ENCODE measurements at places on chromosomes 2 and 18.

DNA sequence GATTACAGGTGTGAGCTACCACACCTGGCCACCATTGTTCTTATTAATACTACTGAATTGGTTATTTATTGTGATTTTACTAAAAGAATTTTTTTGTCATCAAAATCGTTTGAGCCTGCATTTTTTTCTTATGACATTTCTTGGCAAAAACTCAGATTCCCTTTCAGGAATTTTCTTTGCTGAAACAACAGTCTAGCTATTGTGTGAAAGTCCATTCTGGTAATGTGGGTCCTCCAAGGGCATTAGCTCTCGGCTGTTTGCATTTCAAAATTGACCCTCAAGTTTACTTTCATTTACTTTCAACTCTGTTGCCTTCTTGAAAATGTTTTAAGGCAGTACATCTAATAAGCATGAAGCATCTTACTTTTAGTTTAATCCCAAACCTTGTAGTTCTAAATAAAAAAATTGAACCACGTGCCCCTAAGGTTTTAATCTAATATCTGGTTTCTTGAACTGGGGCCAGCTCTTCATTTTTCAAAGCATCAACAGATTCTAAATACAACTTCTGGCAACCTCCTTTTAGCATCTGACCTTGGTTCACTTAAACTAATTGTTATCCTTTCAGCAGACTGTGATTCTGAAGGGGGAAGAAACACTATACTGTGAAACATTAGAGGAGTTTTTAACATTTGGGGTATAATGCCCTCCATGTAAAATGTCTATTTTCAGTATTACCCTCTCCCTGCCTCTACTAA lies 325.2 kb upstream of the RAB12 start:
- no peak for DNase-seq

- no peak for DNase-seq
Measured at GRCh38 chr2:205524656-205525055, 157.6 kb upstream of the NRP2 start.

GRCh38 chr2:130884013-130884412 lies 47.3 kb downstream of the ARHGEF4 start:
- no peak for DNase-seq

DNA sequence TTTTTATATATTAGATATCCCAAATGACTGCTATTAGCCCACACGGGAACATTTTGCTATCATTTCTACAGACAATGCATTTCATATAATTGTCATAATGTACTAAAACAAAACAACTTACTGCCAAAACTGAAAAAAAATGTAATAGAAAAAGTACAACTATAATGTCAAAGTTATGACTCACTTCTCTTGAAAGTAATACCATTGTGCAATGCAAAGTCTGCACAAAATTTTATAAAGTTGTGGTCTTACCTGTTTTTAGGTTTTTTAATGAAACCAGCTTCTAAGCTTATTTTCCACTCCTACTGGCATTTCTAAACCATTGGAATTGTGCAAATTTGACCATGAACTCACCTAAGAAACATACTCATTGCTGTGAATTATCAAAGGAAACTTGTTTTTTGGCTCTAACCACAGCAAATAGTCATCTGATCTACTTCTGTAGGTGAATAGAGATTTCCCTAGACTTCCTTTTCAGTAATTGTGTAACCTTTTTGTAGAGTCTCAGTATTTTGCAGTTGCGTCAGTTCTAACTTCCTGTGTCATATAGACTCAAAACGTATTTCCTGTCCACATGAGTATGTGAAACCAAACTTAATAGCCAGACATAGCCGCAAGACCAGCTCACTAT lies 31.9 kb upstream of the TFPI start:
- DNase-seq = no peak

GRCh38 chr2:177796011-177796410 lies 276.6 kb downstream of the PDE11A start:
- DNase-seq = no peak

DNA sequence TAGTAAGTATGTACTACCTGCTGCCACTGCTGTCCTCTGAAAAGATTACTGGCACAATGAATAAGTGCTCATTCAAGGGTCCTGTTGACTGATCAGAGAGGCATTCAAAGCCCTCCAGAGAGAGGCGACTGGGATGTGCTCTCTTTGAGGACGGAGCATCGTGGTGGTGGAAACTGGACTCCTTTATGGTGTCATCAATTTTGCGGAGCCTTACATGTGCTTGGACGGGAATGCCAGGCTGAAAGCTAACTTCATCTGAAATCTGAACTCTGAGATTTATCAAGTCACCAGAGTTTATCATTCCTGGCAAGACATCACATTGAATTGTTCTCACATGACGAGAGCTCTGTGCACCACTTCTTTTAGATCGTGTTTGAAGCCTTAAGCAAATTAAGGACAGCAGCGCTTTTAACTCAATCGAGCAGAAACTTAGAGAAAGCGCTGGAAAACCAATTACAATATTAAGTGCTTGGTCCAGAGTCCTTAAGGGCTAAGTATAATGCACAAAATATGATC lies 138.3 kb downstream of the NCK2 start:
- DNase-seq = no peak

DNA sequence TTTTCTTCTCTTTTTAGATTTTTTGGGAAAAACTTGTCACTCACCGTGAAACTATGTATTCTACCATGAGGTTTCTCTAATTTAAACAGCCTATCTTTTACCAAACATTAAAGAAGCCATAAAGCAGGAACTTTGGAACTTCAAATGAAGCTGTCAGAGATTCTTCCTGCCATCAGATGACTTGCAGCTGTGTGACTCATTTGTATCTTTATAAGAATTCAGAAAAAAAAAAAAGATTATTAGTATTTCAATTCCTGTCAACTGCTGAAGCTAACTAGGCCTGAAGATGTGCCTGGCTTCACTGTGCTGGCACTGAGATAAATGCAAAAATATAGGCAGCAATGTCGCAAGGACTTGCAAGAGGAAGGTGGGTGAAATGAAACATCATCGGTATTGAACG lies 1399.1 kb upstream of the PIK3C3 start:
- no peak for DNase-seq

DNA sequence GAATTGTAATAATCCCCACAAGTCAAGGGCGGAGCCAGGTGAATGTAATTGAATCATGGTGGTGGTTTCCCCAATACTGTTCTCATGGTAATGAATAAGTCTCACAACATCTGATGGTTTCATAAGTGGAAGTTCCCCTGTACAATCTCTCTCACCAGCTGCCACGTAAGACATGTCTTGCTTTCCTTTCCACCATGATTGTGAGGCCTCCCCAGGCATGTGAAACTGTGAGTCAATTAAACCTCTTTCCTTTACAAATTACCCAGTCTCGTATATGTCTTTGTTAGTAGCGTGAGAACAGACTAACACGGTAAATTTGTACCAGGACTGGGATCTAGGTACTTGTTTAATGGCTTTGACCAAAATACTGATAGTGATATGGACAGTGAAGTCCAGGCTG lies 744.3 kb upstream of the REG3G start:
- DNase-seq = no peak

DNA sequence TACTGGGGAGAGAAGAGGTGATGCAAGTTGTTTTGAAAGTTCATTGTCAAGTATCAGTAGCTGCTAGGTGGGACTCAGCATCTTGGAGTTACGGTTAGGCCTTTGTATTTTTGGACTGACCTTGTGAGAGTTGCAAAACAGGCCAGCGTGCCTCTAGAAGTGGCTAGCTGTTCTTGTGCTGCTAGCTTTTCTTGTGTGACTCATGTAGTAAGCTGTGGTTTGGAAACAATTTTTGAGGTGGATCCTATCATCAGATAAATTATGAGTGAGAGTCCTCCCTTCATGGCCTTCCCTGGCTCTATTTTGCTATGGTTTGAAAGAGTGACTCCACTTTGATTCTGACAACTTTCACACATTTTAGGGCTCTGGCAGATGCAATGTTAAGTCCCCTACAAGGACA lies 409.2 kb upstream of the HS6ST1 start:
- no peak for DNase-seq

- no peak for DNase-seq
Measured at GRCh38 chr2:217440000-217440399, 562.8 kb downstream of the TNS1 start.

DNA sequence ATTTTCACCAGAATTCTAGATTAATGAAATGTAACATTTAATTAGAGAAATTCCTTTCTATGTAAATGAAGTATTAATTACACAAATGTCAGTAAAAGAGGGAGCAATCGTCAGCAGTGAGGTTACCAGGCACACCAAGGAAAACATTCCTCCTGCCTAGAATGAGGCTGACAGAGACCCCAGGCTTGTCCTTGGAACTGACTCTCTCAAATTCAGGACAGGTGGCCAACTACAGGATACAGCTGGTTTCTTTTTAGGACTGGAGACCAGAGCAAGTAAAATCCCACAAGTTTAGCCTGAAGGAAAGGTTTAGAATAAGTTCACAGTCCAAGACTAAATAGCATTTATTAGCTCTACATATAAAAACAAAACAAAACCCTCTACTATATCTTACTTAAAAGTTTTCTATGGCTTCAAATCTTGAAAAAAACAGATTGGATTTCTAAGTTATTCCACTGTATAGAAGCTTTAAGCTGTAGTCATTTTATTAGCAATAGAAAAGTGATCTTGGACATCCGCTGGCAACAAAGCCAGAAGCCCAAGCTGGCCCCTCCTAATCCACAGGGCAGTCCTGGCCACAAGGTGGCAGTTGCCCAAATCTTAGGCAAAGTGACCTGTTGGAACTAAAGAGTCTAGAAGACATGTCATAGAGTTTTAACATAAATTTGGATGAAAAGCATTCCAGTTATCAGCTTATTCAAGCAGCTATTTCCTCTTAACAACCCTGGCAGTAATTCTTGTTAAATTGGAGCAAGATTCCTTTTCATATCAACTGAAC lies 81.0 kb downstream of the SP3 start:
- peak; percentile 7 for DNase-seq

DNA sequence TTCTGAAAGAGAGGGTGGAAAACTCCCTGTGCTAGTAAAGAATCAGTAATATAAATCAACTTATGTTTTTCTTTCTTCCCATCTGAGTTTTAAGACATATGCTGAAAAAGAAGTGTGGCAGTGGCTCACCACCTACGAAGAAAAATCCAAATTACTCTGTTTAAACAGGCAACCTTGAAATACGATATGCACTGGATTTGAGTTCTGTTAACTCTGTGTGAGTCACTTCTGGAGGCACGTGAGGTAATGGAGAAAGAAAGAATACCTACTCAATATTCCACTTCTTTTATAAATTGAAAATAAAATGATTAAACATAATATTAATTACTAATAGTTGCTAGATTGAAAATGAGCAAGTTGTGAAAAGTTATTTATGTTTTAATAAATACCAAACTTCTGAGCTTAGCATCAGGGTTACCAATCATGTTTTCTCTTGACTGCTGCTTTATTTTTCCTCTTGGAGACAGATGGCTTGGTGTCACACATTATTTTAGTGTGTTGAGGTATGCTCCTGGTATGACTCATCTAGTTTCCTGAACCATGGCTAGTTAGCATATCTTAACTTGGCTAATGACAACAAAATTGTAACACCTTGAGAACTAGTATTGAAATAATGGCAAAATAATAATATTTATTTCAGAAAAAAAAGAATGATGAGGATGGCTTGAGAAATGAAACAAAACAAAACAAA lies 1705.5 kb upstream of the PIK3C3 start:
- no peak for DNase-seq

DNA sequence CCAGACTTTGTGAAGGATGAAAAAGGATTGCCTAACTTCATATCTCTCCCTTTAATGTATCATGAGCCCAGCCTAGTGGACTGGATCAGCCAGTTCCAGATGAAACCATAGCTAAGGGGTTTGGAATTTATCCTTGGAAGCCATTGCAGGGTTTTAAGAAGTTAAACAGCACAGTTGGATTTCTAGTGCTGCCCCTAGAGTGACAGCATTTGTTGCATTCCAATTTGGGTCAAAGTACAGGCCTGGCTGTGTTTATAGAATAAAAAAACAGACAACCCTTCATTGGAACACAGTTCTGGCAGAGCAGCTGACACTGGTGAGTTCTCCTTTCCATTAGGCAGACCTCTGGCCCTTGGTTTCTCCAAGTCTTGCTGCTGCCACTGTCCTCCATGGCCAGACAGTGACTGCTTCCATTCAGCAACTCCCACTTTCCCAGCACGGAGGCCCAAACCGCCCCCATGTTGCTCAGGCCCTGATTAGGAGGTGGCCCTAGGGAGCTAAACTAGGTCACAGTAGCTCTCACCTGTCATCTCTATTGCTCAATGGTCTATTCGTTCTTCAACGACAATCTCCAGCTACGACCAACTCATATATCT lies 8.0 kb downstream of the GPR39 start:
- DNase-seq = no peak

DNA sequence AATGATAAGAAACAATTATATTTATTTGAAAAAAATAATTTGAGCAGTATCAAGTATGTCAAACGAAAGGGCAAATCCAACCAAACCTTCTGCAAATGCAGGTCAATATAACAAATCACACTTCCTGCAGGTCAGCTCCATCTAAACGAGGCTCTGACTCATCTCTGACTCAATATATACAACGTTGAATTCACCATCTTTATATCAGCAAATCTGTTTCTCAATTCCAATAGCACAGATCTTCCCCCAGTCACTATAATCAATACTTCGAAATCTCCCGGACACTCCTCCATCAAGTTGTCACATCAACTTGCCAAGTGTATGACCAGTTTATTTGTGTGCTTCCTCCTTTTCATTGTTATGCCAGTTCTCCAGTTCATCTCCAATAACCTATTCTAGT lies 388.9 kb downstream of the ZEB2 start:
- DNase-seq = no peak

GRCh38 chr2:240996834-240997140 lies 1.6 kb upstream of the SNED1 start:
- no peak for DNase-seq

DNA sequence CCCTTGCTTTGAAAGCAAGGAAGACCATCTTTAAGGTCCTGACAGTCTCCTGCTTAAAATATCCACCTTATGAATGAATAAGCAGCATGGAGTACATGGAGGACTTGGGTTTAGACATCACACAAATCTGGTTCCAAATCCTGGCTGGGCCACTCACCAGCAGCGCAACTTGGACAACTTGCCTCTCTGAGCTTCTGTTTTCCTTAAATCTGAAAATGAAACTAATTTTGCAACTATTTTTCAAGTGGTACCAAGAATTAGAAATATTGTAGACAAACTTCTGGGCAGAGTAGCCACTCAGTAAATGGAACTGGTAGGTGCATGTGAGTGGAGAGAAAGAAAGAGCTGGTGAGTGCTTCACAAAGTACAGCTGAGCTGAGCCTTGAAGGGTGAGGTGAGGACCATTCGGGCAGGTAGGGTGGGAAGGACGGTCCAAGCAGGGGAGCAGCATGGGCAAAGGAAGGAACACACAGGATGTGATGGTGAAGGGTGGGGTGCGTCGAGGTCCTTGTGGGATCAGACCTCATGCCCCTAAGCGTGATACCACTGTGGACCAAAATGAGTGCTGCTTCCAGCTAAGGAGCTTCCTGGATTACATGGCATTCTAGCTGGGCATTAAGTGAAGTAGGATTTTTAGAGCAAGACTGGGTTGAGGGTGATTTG lies 14.4 kb upstream of the TET3 start:
- DNase-seq = no peak

DNA sequence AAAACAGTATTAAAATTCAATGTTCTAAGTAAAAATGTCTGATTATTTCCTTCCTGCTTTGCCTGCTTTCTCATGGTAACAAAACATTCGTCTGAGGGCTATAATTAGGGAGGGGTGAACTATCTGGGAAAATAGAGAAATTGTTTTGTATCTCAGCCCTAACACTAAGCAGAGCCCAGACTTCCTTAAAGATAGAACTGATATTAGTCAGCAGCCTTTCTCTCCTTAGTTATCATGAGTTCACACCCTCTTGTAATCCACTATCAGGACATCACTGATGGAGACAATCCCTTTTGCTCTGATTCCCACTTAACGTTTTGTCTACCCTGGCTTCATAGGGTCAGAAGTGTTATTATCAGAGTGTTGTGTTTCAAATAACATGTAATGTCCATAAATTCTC lies 701.1 kb upstream of the ZEB2 start:
- no peak for DNase-seq

- DNase-seq = no peak
Measured at GRCh38 chr2:56199492-56199891, 15.7 kb downstream of the CCDC85A start.
